GM20000 (cell line): ENCODE measurements at places on chromosomes 12 and 14.

- no peak for DNase-seq
These were observed 194.4 kb upstream of the PPFIA2 start for GRCh38 chr12:81953541-81953940.

GRCh38 chr12:12996209-12996608 is 3.9 kb downstream of the HEBP1 start:
- no peak for DNase-seq

GRCh38 chr12:40980427-40980961 is 207.6 kb upstream of the PDZRN4 start:
- DNase-seq: no peak

GRCh38 chr14:54711812-54712464 is 145.0 kb downstream of the SAMD4A start:
- no peak for DNase-seq

- DNase-seq: no peak
These were observed 97.8 kb downstream of the PLEKHA5 start for GRCh38 chr12:19227190-19227879.

DNA sequence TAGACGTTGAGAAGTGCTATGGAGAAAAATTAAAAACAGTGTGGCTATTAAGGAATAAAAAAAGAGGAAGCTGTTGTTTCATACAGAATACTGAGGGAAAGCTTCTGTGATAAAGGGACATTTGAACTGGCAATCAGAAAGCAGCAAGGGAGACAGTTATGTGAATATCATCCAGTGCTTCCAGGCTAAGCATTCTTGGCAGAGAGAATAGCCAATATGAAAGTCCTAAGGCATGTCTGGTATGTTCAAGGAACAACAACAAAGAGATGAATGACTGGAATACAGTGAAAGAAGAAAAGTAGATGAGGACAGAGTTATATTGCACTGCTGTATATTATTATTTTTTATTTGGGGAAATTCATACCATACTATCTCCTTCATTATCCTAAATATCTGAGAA is 23.9 kb downstream of the SCAF11 start:
- DNase-seq: no peak

- no peak for DNase-seq
These were observed 141.9 kb downstream of the CRADD start for GRCh38 chr12:93819050-93819491.

- DNase-seq: no peak
These were observed 276.5 kb upstream of the PLEKHG7 start for GRCh38 chr12:92426332-92426731.

DNA sequence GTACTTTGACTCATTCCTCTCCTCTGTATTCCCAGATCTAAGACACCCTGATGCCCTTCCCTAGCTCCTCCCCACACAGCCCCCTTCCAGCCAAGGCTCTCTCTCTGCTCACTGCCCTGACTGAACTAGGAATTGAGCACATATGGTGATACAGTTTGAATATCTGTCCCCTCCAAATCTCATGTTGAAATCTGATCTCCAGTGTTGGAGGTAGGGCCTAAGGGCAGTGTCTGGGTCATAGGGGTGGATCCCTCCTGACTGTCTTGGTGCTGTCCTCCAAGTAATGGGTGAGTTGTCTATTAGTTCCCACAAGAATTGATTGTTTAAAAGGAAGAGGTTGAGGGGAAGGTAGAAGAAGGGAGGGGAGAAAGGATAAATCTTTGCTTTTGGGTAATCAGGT is 17.4 kb downstream of the CMKLR1 start:
- no peak for DNase-seq
